Head of caudate nucleus (tissue), 42 donors: ENCODE measurements at places on chromosomes 11 and 22.

- DNase-seq: no peak
Observed at GRCh38 chr11:134633276-134633675, 221.2 kb upstream of the B3GAT1 start.

DNA sequence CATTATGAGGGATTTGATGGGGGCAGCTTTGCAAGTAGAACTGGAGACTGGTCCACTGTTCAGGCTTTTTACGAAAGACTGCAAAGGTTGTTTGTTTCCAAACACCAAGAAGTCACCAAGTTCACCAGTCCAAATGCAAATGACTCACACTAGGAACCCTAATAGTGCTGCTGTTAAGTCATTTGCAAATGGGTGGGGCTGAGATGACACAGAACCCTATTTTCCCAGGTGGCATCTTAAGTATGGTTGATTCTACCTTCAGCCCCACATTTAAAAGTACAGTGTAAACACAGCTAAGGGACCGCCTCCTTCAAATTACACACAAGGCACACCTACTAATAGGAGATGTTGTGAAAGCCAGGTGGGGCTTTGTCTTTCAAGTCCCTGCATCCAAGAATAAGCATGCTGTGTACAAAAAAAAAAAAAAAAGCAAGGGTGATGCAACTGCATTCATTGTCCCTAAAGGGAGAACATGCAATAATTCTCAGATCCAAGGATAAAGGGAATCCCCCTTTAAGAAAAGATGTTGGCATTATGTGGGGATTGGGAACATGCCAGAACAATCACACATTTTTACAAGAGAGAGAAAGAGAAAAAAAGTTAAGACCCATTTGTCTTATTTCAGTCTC is 27.3 kb downstream of the BDNF start:
- DNase-seq: no peak

- no peak for DNase-seq
Observed at GRCh38 chr11:122647736-122648275, 7.7 kb upstream of the UBASH3B start.

- no peak for DNase-seq
Observed at GRCh38 chr11:95915051-95915450, 8.9 kb downstream of the MTMR2 start.

- peak; percentile 34 for DNase-seq
Observed at GRCh38 chr11:64571410-64572091, 19.5 kb upstream of the SLC22A12 start.

- DNase-seq: no peak
Observed at GRCh38 chr11:19536131-19536530, 176.5 kb upstream of the NAV2 start.

- DNase-seq: no peak
Observed at GRCh38 chr22:27385261-27385998, 416.1 kb downstream of the MN1 start.

DNA sequence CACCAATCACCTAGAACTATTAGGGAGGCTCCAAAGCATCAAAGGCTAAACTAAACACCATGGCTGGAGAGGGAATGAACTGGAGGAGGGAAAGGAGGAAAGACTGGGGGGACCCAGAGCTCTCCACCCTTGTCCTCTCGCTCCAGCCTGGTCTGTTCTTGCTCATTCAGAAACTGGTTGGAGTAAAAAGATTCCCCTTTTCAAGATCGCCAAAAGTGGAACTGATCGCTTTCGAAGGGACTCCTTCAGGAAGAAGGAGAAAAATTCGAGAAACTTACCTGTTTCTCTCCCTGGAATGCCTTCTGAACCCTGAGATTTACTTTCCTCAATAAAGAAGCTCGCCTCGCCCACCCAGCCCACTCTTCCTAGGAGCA is 46.9 kb downstream of the OR4D9 start:
- DNase-seq: no peak

GRCh38 chr11:113796663-113797259 is 17.2 kb downstream of the CLDN25 start:
- no peak for DNase-seq

DNA sequence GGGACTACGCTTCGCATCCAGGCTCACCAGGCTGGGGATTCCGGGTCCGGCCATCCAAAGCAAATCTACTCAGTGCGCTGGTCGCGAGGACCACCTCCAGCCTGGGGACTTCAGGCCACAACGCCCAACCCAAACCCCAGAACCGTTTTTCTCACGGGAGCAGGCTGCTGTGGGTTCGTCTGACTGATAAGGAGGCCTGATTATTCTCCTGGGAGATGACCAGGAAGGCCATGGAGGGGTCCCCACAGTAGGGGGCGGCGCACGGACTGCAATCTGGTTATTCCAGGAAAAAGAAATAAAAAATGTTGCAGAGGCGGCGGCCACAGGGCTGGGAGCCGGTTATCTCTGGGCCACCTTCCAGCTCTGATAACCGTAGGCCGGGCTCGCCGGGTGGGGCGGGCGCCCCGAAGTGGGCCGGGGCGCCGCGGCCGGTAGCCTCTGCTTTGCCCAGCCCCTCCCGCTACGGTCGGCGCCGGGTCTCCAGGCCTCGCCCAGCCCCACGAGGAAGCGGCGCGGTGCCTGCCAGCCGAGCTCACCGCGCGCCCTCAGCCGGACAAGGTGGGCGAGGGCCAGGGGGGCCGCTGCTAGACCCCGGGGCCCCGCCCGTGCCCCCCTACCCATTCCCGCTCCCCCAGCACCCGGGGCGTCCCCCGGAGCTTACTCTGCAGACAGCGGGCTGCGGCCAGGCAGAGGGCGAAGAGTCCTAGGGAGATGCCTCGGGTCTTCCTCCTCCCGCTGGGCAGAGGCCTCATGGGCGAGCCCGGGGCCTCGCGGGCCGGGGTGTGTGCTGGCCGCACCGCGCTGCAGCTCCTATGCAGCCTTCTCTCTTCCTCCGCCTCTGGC is 446 bp downstream of the VSTM5 start:
- DNase-seq: peak; percentile 22

- DNase-seq: no peak
Observed at GRCh38 chr11:104682206-104682605, 216.1 kb downstream of the CASP12 start.

DNA sequence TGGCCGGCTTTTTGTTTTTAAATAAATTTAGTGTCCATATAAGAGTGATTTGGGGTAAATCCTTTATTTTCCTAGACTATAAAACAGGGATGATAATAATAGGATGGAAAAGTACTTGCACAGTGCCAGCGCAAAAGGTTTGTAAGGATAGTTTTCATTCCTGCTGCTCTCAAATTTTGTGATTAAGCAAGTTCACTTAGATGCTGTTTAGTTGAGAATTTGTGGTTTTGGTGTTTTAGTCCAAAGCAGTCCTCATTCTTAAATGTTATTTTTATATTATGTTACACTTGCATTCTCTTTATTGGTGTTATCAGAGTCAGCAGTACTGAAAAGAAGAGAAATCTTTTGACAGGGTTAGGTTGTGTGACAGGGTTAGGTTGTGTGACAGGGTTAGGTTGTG is 47.9 kb downstream of the PPP6R3 start:
- no peak for DNase-seq

- DNase-seq: no peak
Observed at GRCh38 chr11:30724274-30724673, 138.1 kb upstream of the MPPED2 start.

- no peak for DNase-seq
Observed at GRCh38 chr22:38964989-38965388, 7.6 kb downstream of the APOBEC3A start.

DNA sequence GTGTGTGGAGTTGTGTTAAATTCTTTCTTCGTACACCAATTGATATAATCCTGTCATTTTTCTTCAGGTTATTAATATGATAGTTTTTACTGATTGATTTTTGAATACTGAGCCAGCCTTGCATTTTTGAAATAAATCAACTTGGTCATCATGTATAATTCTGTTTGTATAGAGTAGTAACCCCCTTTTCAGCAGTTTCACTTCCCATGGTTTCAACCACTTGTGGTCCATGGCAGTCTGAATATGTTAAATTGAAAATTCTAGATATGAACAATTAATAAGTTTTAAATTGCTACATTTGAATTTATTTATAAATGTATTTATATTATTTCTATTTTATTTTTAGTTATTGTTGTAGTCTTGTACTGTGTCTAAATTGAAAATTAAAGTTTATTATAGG is 32.6 kb downstream of the MS4A6A start:
- DNase-seq: no peak

DNA sequence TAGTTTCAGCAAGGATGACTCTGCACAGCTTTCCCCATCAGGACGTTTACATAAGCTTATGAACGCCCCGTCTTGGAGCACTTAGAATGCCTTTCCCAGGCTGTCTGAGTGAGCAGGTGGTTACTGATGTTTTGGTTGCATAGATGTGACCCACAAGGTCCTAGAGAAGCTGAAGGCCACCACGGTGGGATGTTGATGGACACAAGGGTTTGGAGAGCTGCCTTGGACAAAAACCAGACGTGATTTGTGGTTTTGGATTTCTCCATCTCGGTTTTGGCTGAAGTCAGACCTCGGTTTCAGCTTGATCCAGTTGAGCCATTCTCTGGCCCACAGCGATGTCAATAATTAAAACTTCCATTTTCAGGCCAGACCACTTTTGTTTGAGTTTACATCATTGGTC is 151.9 kb downstream of the LDLRAD3 start:
- DNase-seq: no peak

DNA sequence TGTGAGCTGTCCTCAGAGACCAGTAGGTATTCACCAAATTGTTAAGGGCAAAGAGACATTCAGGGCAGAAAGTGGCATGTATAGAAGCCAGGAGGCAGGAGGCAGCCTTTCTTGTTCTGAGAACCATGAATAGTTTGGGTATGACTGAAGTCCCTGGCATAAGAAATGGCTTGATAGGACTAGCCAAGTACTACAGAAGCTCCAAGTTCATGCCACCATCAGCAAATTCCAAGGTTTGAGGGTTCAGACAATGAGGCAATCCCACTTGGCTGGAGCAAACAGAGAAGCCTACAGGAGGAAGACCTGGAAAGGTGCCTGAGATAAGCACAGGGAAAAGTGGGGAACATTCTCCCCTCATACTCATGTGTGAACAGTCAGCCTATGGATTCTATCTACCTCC is 25.8 kb downstream of the XRRA1 start:
- no peak for DNase-seq

- no peak for DNase-seq
Observed at GRCh38 chr11:125938418-125938817, 7.4 kb upstream of the VSIG10L2 start.

- DNase-seq: no peak
Observed at GRCh38 chr11:94602430-94603372, 35.5 kb downstream of the PIWIL4 start.

GRCh38 chr11:114001416-114001815 is 26.5 kb downstream of the HTR3A start:
- no peak for DNase-seq

DNA sequence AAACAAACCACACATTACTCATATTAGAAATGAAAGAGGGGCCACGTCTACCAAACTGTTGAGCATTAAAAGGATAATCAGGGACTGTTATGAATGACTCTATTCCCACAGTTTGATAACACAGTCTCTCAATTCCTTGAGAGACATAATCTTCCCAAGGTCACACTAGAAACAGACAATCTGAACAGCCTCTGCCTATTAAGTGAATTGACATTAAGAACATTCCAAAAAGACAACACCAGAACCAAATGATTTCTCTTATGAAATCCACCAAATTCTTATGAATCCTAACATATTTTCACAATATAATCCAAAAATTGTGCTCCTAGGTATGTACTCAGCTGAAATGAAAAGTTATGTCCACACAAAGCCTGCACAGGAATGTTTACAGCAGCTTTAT is 4.6 kb downstream of the RFPL1 start:
- no peak for DNase-seq

- DNase-seq: no peak
Observed at GRCh38 chr11:132024587-132025295, 654.3 kb downstream of the NTM start.

DNA sequence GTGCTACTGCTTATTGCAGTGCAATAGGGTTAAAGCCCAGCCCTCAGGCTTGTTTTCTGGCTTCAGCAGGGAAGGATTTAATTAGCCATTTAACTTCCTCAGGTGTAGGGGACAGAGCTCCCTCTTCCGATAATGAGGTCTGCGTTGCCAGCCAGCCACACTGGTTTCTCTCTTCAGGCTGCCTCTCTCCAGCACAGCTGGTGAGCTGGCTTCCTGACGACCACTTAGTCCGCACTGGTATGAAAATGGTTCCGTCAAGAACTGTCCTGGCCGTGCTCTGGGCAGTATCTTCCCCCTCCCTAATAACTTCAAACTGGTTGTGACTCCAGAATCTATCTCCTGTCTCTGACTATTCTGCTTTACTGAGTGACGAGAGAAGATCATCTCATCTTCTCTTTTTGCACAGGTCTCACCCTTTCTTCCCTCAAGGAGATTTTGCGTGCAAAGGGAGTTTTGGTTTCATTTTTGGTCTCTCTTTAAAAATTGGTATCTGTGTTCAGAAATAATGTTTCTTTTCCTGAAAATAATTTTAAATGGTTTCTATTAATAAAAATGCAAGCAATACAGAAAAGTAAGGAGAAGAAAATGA is 49.2 kb downstream of the CNTN5 start:
- peak; percentile 31 for DNase-seq

GRCh38 chr22:17228725-17229126 is 9.5 kb upstream of the ADA2 start:
- no peak for DNase-seq
